ENCODE measurements at places on chromosomes 2 and 18.

DNA sequence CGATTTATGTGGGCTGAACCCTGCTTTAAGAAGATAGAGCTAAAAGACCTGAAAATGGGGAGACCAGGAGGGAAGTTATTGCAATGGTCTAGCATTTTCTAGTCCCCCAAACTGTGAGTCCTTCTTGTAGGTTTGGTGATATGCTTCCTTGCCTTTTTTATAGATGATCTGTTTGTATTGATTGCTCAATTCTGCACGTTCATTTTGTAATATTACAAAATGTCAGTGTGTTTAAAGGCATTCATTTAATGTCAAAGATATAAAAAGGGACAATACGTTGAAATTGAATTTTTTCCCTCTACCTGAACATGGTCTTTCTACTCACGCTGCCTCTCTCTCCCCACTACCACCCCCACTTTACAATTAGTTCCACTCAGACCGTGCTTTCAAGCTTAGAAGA lies 5.6 kb upstream of the FIGN start:
- no peak for DNase-seq

- no peak for DNase-seq
These were observed 1.2 kb downstream of the STK17B start for GRCh38 chr2:196170213-196170605.

- peak; percentile 39 for DNase-seq
These were observed at the start of gene DPP10 for GRCh38 chr2:114442510-114442909. TSS of gene DPP10 (plus strand) at chr2:114442641.

DNA sequence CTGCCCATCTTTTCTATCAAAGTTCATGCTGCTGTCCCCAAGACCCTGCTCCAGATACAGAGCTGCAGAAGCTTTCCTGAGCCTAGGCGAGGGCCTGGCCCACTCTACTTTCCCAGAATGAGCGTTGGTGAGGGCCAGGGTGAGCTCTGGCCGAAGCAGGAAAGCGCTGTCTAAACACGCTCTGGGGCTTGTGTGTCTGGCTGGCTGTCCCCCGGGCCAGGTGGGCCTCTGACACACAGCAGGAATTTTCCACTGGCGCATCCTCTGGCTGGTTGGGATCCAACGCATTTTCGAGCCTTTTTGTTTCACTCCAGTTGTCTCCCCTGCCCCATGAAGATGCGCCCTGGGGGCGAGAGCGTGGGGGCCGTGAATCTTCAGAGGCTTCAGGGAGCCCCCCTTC lies 17.8 kb upstream of the KCNK3 start:
- no peak for DNase-seq

- no peak for DNase-seq
These were observed 175.1 kb downstream of the FAM210A start for GRCh38 chr18:13551305-13551603.

Data from NT2/D1 (cell line).